ENCODE measurements at places on chromosomes 2 and 18.

DNA sequence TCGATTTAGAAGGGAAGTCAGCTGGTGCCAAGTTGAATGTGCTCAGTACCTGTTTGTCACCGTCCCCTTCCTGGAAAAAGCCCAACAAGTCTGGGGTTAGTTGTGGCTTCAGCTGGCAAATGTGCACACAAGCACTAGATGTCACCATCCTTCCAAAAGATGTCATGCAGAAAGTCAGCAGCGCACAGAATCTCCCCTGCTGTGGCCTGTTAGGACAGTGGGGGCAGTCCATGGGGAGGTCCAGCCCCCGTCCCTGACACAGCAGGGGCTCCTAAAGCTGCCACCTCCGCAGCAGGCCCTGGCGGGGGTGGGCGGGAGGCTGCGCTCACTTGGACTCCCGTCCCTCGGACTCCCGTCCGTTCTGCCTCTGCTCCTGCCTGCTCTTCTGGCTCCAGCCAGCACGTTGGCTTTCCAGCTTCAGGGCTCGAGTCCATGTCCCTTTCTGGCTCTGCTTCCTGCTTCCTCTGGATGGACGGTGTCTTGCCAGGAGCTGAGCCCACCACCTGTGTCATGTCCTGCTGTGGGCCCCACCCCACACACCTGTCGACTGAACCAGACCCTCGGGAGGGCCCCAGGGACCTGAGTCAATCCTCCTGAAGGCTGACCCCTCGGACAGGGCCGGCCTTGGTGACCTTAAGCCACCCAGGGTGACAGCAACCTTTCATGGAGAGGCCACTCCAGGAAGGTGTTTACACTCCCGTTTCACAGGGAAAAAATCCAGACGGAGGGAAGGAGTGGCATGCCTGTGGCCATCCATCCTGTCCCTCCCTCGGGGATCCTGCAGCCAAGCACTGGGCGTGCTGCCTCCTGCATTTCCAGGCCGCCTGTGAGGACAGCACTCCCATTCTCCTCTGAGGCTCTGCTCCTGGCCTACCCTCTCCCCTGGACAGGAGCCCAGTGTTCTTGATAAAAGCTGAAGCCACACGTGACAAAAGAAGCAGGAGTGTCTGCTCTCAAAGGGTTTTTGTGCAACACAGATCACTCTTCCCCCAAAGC lies 8.5 kb downstream of the RAB17 start:
- DNase-seq: no peak

DNA sequence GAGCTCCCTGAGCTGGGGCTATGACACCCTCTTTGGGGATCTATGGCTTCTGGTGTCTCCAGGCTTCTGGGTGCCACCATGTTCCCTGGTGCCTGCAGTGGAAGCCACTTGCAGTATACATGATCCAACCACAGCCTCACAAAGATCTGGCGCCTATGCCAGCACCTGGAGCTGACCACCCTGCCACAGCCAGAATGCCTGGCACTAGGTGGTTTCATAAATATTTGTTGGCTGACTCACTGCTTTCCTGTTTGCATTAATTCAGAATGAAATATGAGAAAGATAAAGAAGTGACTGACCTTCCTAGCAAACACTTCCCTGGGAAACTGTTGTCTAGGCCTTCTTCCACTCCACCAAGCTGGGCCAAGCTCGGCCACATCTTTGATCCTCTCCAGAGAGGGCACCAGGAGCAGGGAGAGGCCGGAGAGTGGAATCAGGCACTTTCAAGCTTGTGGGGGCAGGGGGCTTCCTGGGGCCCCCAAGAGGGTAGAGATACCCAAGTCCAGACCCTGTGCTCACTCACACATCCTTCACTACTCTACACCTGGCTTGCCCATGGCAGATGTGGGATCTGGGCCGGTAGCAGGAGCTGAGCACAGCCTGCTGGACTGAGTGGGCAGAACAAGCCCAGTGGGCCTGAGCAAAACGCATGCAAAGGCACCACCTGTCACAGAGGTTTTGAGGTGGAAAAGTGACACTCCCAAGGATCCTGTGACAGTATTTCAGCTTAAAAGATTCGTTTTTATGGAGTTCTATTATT lies 565.7 kb downstream of the SLC4A3 start:
- no peak for DNase-seq

DNA sequence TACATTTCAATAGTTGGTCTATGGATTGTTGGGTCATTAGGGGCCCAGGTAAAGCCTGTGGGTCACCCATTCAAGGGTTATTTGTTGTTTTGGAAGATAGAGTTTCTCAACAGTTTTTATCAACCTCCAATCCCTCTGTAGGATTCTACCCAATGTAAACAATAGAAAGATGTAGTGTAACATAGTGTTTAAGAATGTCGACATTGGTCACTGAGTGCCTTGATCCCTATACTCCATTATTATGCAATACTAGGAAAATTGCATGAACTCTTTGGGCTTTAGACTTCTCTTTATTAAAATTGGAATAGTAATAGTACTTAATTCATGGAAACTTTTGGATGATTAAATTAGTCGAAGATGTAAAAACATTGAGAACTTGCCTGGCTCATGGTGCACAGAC lies 292.1 kb downstream of the GPD2 start:
- no peak for DNase-seq

DNA sequence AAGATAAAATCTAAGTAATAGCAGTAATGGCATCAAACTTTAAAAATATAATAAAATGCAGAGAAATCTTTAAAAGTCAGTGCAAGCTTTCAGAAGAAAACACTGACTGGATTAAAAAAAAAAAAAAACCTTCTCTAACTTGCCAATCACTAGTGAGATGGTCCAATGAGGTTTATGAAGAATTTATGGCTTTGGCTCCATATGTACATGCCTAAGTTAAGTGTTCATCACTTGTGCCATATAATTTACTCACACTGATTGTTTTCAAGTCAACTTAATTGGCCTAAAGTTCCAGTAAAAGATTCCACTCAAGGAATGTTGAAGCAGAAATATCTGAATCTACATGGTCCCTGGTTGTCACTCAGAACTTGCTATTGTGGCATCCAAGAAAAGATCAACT lies 40.7 kb upstream of the RAB27B start:
- DNase-seq: no peak

DNA sequence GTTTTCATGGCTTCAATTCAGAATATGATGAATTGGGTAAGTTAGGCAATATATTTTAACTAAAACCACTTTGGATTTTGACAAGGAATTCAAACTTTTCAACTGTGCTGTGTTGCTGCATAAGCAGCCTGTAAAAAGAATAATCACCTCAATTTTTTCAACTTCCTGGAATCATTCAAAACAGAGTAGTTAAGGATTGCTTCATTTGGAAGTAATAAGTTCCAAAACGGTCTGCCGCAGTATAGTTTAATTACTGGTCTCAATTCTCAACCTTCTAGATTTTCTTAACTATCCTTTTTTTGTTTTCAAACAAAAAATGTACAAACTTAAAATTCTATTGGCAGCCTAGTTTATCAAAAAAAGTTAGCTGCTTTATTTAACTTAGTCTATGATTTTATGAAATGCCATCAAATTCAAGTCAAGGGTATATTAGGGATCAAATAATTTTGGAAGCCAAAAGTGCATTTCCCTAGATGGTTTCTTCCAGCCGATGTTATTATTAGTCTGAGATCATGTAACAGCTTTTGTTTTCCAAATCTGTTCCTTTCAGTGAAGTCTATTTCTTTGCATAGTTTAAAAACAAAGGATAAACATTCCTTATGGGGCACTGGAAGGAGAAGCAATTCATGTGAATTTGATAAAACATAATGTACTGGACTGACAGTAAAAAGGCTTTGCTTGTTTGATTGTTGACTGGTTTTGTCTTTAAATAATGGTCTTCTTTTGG lies 76.1 kb upstream of the ETAA1 start:
- DNase-seq: no peak

DNA sequence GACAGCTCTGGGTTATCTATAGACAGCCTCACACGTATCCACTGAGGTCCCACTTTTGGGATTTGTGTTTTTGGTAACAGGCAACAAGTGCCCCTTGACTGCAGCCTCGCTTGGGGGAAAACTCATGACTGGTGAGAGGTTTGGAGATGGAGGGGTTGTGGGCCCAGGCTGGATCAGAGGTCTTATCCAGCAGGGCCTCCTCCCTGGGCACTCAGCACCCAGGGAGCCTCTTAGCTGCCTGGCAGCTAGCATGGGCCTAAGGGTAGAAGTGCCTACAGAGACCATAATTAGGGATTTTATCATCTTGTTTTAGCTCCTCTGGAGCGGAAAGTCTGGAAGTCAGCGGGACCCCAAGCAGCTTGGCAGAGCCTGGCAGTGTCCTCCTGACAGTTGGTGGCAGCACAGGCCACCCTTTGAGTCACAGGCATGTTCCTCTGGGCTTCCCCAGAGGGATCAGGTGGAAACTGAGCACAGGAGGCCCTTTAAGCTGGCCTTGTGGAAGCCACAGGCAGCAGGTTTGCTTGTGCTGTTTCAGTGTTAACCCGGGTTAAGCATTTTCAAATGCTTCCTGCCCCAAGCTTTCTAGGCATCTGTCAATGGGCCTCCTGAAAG lies 143.1 kb downstream of the KCTD1 start:
- no peak for DNase-seq

- no peak for DNase-seq
Observed at GRCh38 chr18:46731316-46731715, 25.5 kb downstream of the ST8SIA5 start.

- no peak for DNase-seq
Observed at GRCh38 chr2:240840435-240841060, 20.5 kb upstream of the KIF1A start.

DNA sequence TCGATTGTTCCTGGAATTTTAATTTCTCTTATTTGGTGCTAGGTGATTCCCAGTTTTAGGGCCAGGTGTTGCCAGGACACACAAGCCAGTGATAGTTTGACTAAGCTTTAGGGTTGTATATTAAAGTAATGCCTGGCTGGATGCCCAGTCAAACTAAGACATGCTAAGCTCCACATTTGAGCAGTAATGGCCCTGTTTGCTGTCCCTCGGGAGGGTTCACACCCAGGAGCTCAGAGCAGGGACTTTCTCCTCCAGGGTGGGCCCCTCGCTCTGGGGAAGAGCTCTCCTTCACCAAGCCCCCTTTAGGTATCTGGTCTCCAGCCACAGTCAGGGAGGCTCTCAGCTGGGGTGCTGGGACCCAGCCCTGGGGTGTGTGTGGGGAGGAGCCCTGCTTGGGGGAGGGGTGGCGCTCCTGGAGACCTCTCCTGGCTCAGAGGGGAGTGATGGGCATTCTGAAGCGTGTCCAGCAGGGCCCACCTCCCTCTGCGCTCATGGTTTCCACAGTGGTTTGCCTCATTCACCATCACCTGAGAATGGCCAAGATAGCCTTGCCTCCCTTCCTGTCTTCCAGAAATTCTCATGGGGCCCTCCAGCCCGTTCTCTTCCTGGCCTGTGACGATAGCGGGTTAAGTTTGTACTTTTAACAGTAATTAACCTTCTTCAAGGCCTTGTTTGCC lies 31.7 kb downstream of the INPP4A start:
- no peak for DNase-seq

DNA sequence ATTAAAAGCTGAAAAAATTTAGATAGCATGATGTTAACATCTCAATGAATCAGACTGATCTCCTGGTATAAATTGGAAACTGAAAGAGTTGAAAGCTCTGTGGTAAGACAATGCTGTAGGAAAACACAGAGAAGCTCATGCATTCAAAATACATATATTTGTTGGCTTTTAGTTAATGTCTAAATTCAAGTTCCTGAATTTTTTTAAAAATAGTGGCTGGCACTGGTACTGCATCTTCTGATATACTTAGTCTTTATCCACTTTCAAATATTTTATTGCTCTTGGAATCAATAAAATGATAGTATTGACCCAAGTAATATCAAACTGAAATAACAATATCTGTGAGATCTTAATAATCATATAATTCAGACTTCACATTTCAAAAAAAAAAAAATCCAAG lies 151.4 kb upstream of the FIGN start:
- DNase-seq: no peak

DNA sequence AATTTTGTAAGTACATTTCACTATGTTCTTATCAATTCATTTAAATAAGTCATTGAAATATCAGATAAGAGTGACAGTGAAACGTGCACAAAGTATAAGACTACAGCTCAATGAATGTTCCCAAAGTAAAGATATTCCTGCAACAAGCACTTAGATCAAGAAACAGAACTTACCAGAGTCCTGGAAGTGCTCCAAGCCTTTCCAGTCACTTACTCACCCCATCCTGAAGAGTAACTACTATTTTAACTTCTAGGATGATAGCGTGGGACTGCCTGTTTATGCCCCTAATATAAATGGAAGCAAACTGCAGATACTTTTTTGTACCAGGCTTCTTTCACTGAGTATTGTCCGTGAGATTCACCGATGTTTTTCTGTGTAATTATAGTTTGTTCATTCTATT lies 768.9 kb downstream of the SLC4A3 start:
- DNase-seq: no peak

- no peak for DNase-seq
Observed at GRCh38 chr2:29293830-29294438, 178.7 kb downstream of the CLIP4 start.

DNA sequence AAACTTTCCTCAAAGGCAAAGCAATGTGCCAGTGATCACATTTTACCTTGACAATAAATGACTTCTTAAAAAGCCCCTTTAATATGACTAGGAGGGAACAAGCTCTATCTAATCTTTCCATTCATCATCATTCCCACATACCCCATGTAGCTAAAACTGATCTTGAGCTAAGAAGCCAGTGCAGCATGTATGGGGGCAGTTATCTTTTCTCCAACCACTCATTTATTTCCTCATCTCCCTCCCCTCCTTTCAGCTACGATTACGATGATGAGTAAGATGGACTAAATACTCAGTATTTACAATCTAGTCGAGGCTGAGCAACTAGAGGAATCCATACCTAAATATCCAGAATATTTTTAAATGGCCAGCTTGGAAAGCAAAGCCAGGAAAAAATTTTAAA lies 35.5 kb downstream of the PNO1 start:
- DNase-seq: no peak

DNA sequence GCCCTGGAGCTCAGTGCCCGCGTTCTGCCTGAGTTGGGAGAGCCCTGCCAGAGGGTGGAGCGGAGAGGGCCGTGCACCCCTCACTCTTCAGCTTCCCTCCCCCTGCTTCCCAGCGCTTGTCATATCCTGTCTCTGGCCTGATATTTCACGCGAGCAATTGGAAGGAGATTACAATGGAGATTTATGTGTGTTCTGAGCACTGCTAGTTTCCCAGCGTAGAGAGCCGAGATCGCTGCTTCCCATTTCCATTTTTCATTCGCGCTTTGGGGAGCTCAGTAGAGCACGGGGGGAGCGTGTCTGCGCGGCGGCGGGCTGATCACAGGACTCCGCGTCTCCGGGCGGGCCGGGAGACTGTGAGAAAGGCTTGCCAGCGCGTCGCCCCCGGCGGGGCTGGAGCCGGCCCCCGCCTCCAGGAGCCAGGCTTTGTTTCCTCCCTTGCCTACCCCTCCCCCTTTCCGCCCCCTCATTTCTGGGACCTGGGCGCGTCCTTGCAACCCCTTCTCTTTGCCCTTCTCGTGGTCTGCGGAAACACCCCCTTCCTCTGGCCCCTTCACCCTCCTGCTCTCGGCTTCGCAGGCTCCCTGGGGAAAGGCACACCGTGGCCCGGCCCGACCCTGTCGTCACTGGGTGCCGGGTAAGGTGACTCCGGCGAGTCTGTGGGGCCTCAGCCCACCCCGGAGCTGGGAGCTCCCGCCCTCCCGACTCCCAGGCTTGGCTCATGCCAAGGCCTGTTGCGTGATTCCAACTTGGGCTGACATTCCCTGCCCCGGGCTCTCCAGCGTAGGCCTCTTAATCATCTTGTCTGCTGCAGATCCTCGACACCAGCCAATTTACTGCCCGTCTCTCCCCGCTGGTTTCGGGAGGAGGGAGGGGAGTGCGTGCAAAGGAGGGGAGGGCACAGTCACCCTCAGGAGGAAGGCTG lies 5.8 kb downstream of the DLX2 start:
- DNase-seq: no peak

GRCh38 chr2:241706537-241706936 lies 4.7 kb downstream of the ING5 start:
- no peak for DNase-seq
